ENCODE measurements at places on chromosomes 16 and 17.
A peak's percentile ranks its signal among the peaks of the same experiment; 100 is the strongest.

- no peak overlapping the region for H3K4me3 ChIP-seq
- H3K4me1 ChIP-seq, result peaks cover 2% of the 10 kb centered on the region
- H3K36me3 ChIP-seq, result no peaks in the 10 kb centered on the region
These were observed 92.9 kb downstream of the C16orf78 start for GRCh38 chr16:49466529-49466831.

DNA sequence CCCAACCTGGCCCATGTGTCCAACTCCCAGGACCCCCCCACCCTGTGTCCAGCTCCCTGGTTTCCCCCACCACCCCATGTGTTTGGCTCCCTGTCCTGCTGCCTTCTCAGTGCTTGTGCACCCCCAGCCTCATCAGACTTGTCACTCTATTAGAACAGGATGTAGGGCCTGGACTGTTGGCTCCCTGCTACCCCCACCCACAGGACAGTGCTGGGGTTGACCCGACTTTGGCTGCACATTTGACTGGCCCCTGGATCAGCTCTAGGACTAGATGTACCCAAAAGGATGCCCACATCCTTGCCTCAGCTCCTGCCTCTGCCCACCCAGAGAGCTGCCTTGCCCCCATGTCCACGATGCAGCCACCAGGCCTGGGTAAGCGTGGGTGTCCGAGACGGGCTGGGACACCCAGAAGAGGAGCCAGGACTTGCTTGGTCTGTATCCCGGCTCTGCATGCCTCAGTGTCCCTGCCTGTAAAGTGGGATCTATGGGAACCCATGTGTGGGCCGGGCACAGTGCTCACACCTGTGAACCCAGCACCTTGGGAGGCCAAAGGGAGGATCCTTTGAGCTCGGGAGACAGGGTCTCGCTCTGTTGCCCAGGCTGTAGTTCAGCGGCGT lies 1.5 kb upstream of the CCDC57 start:
- no peak for DNase-seq
- H3K27ac ChIP-seq, result no peak overlapping the region
- no peak overlapping the region for H3K4me3 ChIP-seq
- H3K4me1 ChIP-seq, result peaks cover 55% of the 10 kb centered on the region

- H3K4me3 ChIP-seq, result no peak overlapping the region
- H3K36me3 ChIP-seq, result no peaks in the 10 kb centered on the region
- DNase-seq, result no peak
- H3K27me3 ChIP-seq, result no peaks in the 10 kb centered on the region
- no peak overlapping the region for H3K27ac ChIP-seq
- H3K4me1 ChIP-seq, result no peaks in the 10 kb centered on the region
These were observed 124.5 kb upstream of the CES5A start for GRCh38 chr16:55999683-56000082.

GRCh38 chr17:69646729-69647128 lies 232.2 kb downstream of the MAP2K6 start:
- no peak for DNase-seq
- H3K36me3 ChIP-seq, result no peaks in the 10 kb centered on the region
- H3K4me3 ChIP-seq, result no peak overlapping the region
- no peak overlapping the region for H3K27ac ChIP-seq

DNA sequence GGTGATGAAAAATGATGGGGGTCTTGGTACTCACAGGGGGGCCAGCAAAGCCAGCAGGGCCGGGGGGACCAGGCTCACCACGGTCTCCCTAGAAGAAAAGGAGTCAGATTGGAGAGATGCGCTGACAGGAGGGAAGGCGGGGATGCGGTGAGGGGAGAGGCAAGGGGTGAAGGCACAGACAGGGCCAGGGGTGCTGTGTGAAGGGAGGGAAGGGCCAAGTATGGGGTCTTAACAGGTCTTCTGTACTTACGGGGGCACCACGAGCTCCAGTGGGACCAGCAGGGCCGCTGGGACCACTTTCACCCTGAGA lies 11.2 kb downstream of the COL1A1 start:
- no peaks in the 10 kb centered on the region for H3K27me3 ChIP-seq
- H3K36me3 ChIP-seq, result peaks cover 99% of the 10 kb centered on the region
- no peak for DNase-seq
- no peak overlapping the region for H3K4me3 ChIP-seq

- H3K36me3 ChIP-seq, result no peaks in the 10 kb centered on the region
- H3K4me1 ChIP-seq, result peaks cover 7% of the 10 kb centered on the region
- H3K27me3 ChIP-seq, result peaks cover 14% of the 10 kb centered on the region
These were observed 11.6 kb upstream of the CES3 start for GRCh38 chr16:66949472-66949871.

DNA sequence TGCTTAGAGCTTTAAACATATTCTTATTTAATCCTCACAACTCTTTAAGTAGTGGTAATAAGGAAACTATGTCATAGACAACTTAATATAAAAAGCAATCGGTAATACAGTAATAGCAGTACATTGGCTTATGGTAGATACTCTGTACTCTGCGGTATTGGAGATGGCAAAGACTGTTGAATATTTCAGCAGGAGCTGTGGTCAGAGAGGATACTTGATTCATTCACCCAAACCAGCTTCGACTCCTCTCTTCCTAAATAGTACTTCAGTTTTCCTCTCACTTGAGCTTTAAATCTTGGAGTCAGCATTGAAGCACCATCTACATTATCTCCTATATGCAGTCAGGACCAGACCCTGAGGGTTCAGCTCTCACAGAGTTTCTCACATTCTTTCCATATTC lies 169.3 kb downstream of the CYB561 start:
- no peaks in the 10 kb centered on the region for H3K27me3 ChIP-seq
- H3K36me3 ChIP-seq, result no peaks in the 10 kb centered on the region
- no peak overlapping the region for H3K27ac ChIP-seq
- no peak for DNase-seq
- peaks cover 5% of the 10 kb centered on the region for H3K4me1 ChIP-seq

- DNase-seq, result peak; percentile 89
- no peaks in the 10 kb centered on the region for H3K36me3 ChIP-seq
- peaks cover 23% of the 10 kb centered on the region for H3K4me1 ChIP-seq
- no peaks in the 10 kb centered on the region for H3K27me3 ChIP-seq
- H3K4me3 ChIP-seq, result peak overlapping the region; percentile 28
- peak overlapping the region; percentile 30 for H3K27ac ChIP-seq
These were observed 61.4 kb upstream of the TBX2 start for GRCh38 chr17:61338000-61338798.

DNA sequence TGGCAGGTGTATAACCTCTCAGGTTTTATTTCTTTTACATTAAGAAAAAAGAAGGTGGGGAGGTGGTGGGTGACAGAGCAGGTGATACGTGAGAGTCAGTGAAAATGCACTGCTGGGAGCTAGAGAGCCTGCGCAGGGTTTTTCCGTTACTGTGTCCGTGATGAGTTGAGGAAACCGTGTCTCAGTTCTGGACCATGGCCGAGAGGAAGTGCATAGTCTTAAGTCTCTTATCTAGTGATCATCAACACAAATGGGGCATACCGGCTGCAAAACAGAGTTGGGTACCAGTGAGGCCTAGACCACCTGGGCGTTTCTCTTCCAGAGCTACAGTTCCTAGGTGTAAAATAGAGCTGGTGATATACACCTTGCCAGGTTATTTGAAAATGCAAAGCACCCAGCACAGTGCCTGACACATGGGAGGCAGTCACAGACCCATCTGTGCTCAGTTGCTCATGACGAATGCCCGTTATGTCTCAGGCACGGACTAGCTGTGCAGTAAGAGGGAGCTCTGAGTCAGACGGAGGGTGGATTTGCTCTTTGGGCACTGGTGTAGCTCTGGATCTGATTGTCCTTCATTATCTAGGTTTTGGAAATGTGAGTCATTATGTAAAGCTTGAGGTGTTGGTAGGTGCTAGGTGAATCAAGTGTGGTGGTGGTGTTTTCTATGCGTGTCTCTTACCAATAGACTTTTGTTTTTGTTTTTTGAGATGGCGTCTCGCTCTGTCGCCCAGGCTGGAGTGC lies 60.9 kb downstream of the RPTOR start:
- peaks cover 3% of the 10 kb centered on the region for H3K36me3 ChIP-seq
- H3K4me1 ChIP-seq, result no peaks in the 10 kb centered on the region
- no peak overlapping the region for H3K4me3 ChIP-seq
- no peaks in the 10 kb centered on the region for H3K27me3 ChIP-seq
- no peak for DNase-seq

DNA sequence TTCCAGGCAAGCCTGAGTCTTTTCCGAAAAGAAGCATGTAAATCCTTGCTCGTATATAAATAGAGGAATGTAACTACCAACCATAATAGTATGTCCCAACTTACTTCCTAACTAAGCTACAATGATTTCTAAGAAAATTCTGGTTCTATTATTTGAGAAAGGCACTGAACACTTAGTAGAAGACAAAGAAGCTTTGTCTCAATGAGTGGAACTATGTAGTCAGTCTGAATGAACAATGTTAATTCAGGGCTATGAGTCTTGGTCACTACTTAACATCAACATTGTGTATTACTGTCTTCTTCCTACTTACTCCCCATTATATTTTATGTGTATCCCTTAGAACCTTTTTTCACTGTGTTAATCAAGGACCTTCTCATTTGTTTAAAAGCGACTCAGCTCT lies 206.0 kb downstream of the CYB561 start:
- no peak for DNase-seq
- H3K4me1 ChIP-seq, result no peaks in the 10 kb centered on the region
- H3K4me3 ChIP-seq, result no peak overlapping the region

DNA sequence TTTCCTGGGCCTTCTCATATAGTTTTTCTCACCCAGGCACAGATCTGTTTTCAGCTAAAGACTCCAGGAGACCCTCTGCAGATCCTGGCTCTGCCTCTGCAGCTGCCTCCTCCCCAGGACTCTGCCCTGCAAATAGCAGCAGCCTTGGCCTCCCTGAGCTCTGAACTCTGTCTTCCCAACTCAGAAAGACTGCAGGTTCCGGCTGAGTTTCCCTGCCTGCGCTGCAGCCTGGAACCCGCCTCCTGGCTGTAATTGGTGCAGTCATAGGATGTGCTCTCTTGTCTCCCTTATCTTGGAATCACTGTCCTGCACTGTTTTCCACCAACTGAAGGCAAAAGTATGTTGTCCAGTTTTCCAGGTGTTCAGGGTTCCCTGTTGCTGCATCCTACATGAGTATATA lies 14.3 kb upstream of the DNASE1 start:
- H3K4me3 ChIP-seq, result no peak overlapping the region
- H3K27me3 ChIP-seq, result no peaks in the 10 kb centered on the region
- H3K36me3 ChIP-seq, result peaks cover 10% of the 10 kb centered on the region
- H3K27ac ChIP-seq, result no peak overlapping the region
- DNase-seq, result no peak

- H3K4me1 ChIP-seq, result no peaks in the 10 kb centered on the region
- no peak overlapping the region for H3K27ac ChIP-seq
- DNase-seq, result no peak
- H3K27me3 ChIP-seq, result no peaks in the 10 kb centered on the region
- peaks cover 89% of the 10 kb centered on the region for H3K36me3 ChIP-seq
These were observed 41.1 kb downstream of the KIAA0753 start for GRCh38 chr17:6599364-6599763.

DNA sequence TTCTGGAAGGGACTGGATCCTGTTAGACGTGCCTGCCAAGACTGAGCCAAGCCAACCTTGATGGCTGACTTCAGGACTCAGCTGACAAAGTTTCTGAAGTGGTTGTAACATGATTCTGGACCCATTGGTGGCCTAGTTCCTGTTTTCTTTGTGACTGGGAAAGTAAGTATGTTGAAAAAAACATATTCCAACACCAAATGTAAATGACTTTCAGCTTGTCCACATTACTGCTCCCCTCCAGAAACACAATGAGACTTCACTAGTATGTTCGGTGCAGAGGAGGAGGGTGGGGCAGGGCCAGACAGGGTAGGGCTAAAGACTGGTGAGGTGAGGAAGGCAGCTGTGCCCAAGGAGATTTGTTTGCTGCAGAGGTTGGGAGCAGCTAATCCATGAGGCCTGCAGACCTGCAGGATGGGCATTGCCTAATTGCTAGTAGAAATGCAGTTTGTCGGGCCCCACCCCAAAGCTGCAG lies 26.4 kb downstream of the NMT1 start:
- DNase-seq, result no peak
- peak overlapping the region; percentile 46 for H3K27ac ChIP-seq
- H3K36me3 ChIP-seq, result peaks cover 87% of the 10 kb centered on the region
- H3K4me1 ChIP-seq, result peaks cover 25% of the 10 kb centered on the region
- no peaks in the 10 kb centered on the region for H3K27me3 ChIP-seq

GRCh38 chr17:3798273-3799180 lies 2.5 kb downstream of the ITGAE start:
- peaks cover 18% of the 10 kb centered on the region for H3K36me3 ChIP-seq
- H3K4me3 ChIP-seq, result no peak overlapping the region
- H3K27me3 ChIP-seq, result no peaks in the 10 kb centered on the region
- no peak for DNase-seq

DNA sequence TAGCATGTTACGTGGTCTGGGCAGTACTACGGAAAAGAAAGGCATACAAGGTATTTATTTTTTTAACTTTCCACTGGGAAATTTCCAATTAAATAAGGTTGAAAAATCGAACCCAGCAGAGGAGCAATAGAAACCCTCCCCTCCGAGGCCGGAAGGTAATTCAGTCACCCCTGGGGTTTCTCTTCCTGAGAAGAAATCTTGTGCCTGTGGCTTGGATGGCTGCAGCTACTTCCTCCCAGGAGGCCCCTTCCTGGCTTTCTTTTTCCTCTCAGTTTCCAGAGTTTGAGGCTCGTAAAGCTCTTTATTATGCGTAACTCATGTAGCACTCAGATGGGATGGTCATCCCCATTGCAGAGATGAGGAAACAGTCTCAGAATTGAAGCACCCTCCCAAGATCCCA lies 140.3 kb downstream of the ASIC2 start:
- no peaks in the 10 kb centered on the region for H3K4me1 ChIP-seq
- DNase-seq, result no peak
- H3K4me3 ChIP-seq, result no peak overlapping the region
- H3K36me3 ChIP-seq, result no peaks in the 10 kb centered on the region
- H3K27me3 ChIP-seq, result peaks cover 40% of the 10 kb centered on the region

DNA sequence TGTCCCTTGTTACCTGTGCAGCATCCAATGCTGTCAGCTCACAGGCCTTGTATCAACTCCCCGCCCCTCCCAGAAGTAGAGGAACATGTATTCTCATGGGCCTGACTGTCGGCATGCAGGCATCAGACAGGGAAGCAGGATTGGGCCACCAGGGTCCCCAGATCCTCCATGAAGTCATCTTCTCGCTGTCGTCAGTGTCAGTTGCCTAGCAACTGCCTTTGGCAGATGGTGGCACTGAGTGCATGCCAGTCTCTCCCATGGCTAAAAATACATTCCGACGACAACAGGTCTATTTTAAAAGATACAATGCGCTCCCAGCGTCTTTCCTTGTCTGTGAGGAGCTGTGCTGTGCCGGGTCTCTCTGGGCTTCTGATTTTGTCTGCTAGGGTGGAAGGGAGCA lies 36.8 kb upstream of the CES5A start:
- no peak for DNase-seq
- H3K4me3 ChIP-seq, result no peak overlapping the region
- no peak overlapping the region for H3K27ac ChIP-seq
- peaks cover 2% of the 10 kb centered on the region for H3K27me3 ChIP-seq

GRCh38 chr17:11610999-11611566 lies 12.8 kb downstream of the DNAH9 start:
- H3K4me3 ChIP-seq, result no peak overlapping the region
- no peaks in the 10 kb centered on the region for H3K27me3 ChIP-seq
- no peaks in the 10 kb centered on the region for H3K4me1 ChIP-seq
- no peaks in the 10 kb centered on the region for H3K36me3 ChIP-seq
- H3K27ac ChIP-seq, result no peak overlapping the region

All from mesenchymal stem cell (in vitro differentiated cells and primary cell).